Glutamatergic neuron (in vitro differentiated cells): ENCODE measurements at places on chromosomes 5 and 9. TPM values are rescaled to one million over a fixed set of nuclear protein-coding genes. Genes with fewer than 3 reads are reported as not detected.

DNA sequence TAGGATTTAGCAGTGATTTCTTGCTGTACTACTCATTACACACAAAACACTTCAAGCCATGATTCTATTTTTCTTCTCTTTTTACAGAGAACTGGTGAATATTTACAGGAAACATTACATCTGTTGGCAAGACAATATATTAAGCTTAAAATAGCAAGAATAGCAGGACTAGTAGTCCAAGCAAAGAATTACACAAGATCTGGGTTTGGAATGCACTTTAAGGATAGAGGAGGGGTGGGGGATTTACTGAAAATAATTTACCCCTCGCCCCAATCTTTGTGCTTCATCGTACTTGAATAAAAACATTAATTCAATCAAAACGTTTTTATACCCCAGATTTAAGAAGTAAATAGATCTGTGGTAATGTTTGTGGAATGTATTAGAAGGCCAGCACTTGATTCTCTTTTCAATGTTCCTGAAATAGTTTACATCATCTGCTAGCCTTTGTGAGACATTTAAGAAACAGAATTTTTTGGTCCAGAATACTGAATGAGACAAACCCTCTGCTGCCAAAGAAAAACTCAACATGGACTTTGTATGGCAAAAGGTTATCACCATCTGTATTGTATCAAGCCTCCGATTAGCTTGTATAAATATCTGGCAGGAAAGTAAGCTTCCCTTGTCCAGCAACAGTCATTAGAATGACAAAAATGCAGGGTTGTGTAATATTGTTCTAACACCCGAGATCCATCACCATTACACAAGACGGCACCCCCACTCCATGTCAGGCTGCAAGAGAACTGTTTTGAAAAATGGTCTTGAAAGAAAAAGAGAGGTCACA, 23.8 kb downstream of the SVEP1 start:
- no peak for DNase-seq

GRCh38 chr9:33106827-33107621, 30.6 kb upstream of the SMU1 start:
- DNase-seq = no peak

GFI1B gene
- not detected for total RNA-seq

GRCh38 chr5:129631961-129632360, 115.9 kb upstream of the MINAR2 start:
- DNase-seq = no peak

GRCh38 chr5:170843870-170844269, 17.9 kb upstream of the RANBP17 start:
- no peak for DNase-seq

GABBR2 gene
- 116 TPM for total RNA-seq
